Nucleus accumbens (tissue), 56 donors: ENCODE measurements at places on chromosomes 11 and 22.
A peak's percentile ranks its signal among the peaks of the same experiment; 100 is the strongest.

DNA sequence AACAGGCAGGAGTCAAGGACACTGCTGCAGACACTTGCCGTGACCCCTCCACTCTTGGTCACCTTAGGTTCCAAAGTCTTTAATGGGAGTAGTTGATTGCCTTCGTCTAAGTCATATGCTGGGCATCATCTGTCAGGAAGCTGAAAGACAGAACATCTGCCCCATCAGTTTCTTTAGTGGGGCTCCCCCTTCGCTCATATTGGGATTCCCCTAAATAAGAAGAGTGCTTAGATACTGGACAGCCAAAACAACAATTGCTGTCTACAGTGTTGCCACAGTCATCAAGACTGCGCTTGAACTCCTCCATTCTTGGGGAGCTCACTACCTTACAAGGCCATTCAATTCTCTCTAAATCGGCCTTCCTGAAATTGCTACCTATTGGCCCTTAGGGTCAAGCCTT, 58.5 kb downstream of the UBASH3B start:
- no peak for DNase-seq

- no peak for DNase-seq
Measured at GRCh38 chr11:76239483-76240160, 33.3 kb upstream of the WNT11 start.

DNA sequence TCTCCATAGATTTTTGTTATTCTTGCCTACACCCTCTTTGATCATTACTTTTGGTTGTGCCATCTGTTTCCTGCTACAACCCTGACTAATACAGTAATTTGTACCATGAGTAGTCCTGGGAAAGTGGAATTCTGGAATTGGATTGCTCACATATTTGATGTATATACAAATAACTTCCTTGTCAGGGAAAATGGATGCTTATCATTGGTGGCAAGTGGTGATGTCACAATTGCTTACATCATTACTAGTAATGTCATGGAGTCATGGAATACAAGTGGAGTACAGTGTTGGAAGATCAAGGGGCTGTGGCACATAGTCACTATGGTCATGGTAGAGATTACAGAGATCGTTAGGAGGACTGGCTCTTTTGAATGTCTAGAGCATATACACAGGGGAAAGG, 24.4 kb downstream of the AASDHPPT start:
- no peak for DNase-seq

DNA sequence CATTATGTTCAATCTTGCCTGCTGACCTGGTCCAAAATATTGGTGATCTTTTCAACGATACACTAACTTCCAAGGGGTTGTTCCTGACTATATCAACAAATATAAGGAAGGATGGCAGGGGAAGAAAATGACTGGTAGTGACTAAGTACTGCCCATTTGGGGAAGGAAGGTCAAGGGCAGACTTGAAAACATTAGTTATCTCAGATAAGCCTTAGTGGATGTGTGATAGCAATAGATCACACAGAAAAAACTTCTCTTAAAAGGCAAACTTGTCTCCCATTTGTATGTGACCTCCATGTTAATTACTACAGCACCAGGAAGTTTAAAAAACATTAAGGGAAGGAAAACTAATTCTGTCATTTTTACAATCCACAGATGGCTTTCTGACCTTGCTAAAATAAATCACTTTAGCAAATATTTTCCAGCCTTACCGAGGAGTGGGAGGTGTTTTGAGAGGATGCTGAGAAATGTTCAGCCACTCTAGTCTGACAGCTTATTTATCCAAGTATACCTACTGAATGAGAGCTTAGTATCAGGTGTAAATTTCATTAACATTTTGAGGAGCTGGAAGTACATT, 88.2 kb upstream of the DDI1 start:
- no peak for DNase-seq

DNA sequence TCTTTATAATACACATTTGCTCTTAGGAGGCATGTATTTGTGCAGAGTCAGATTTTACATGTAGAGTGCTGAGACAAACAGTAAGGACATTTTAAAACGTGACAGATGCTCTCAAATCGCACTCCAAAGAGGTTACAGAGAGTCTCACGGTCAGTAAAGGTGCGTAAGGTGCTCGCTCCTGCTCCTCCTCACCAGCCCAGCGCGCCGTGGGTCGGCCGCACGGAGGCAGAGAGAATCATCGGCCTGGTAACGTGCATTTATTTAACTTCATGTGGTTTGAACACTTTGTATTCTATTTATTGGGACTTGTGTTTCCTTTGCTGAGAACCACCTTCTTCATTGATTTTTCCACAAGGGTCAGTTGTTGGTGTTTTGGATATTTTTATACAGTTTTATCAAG, 900.1 kb downstream of the BRD1 start:
- no peak for DNase-seq

GRCh38 chr11:123585206-123585605, 69.2 kb downstream of the SCN3B start:
- DNase-seq = no peak

GRCh38 chr11:66857234-66857926, 516 bp downstream of the LRFN4 start:
- no peak for DNase-seq

GRCh38 chr11:84963240-84963639, 663.9 kb downstream of the DLG2 start:
- no peak for DNase-seq

GRCh38 chr11:73972620-73973449, 9.8 kb downstream of the UCP2 start:
- no peak for DNase-seq

DNA sequence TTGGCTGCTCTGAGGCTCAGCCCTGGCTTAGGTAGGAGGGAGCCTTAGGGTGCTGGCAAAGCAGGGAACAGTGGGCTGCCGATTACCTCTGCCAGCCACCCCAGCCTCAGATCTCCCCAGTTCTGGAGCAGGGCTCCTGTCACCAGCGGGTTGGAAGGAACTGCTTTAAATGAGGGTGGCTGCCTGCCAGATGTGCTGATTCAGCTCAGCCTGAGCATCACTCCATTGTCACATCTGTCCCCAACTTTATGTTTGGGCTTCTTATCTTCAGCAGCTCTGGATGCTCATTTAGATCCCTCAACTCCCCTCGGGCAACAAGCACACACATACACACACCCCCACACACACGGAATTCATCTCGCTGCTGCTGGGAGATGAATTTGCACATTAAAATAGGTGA, 16.9 kb upstream of the ANKK1 start:
- DNase-seq = no peak

DNA sequence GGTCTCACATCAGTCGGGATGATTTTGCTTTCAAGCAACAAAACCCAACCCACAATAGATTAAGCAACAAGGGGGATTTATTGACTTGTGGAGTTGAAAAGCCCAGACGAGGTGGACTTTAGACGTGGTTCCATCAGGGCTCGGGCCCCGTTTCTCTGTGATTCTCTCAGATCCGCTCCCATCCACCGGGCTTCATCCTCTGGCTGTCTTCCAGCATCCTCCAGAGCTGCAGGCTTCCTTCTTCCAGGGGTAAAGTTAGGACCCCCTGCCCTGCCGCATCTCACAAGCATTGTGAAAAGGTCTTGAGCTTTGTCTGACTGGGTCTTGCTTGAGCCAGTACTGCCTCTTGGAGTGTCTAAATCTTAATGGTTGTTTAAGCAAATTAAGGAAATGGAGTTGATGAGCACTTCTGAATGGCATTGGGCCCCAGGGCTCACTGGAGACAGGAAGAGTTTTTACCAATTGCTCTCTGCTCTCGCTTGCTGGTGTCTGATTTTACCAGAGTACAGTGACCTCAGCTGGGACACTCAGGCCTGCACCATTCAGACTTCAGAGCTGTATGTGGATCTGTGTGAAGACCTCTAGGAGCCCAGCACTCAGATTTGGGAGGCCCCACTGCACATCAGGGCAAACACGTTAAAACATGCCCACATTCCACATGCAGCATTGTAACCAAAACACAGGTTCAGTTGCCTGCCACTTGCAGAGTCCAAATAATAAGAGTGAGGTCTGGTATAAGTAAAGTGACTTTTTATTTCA, 13.5 kb upstream of the FTH1 start:
- DNase-seq = no peak

DNA sequence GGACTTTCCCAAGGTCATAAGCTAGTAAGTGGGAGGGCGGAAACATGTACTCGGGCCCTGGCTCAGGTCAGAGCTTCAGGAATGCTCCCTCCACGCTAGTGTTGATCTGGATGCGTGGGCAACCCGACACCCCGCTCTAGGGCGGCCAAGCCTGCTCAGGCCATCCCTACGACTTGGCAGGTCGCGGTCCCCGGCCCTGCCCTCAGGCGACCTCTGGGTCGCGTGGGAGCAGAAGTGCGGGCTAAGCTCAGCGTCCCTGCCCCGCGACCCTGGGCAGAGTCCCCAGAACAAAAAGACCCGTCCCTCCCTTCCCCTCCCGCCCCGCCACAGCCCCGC, 781 bp upstream of the TEF start:
- no peak for DNase-seq

- peak; percentile 82 for DNase-seq
Measured at GRCh38 chr11:120547811-120548681, 36.5 kb downstream of the GRIK4 start.

DNA sequence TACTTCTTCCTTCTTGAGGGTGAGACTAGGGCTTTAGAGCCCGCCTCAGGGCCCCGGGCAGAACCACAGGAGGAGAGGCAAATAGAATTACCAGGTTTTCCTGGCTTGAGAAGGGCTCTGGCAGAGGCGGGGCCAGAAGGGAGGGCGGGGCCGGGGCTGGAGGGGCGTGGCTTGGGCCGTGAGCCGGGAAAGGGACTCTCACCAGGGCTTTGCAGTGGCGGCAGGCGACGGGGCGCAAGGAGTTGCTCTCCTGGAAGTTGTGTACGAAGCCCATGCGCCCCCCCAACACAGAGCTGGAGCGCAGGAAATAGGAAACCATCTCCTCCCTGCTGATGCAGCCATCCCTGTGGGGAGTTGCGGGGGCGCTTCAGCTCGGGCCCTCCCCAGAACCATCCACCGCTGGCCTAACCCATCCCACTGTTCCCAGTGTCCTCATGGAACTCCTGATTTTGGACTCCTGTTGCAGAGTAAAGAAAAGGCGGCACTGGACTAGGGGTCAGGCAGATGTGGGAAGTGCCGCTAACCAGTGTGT, 6.9 kb upstream of the NRXN2 start:
- no peak for DNase-seq

DNA sequence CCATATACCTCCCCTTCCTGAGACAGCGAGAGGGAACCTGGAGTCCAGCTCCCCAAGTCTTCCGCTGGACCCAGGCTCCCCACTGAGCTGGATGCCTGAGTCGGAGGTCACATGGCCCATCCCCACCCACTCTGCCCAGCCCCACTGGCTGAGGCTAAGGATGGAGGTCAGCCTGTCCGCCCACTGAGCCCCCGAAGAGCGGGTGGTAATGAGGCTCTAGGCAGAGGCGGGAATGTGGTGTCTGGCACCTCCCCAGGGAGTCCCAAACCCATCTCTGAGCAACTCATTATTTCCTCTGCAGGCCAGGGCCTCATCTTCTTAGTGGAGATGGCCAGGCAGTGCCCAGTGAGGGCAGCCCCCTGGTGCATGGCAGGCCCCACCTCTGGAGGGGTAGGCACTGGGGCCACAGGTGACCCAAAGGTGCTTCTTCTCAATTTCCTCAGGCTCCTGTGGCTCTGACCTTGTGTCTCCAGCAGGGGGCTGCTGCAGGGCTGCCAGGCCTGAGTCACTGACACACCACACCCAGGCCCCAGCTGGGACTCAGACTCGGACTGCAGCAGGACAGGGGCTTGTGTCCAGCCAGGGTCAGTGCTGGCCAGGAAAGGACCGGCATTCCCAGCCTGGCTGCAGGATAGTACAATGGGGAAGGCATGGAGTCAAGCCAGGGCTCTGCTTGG, 10.2 kb upstream of the PDE2A start:
- DNase-seq = no peak

DNA sequence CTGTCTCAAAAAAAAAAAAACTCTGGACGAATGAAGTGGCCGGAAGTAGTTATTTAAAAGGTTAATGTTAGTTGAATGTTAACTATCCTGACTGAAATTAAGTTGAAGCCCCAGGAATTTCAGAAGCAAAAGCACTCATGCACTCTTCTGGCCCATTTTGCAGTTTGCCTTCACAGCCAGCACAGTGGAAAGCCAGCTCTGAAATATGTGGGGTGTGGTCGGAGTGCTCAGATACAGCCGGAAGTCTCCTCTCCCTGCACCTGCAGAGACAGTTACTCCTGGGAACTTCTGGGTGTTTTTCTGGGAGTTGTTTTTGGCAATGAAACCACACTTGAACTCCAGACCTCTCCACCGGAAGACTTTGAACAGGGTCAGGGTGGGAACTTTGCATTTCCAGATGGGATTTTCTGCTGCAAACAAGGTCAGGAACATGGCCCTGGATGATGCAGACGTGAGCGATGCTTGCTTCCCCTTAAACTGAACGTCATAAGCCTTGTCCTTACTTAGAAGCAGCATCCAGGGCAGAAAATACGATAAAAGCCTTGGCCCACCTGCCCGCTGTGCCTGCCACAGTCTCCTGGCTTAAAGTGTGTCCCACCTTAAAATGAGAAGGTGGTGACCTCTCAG, 21.5 kb upstream of the CABP2 start:
- no peak for DNase-seq

DNA sequence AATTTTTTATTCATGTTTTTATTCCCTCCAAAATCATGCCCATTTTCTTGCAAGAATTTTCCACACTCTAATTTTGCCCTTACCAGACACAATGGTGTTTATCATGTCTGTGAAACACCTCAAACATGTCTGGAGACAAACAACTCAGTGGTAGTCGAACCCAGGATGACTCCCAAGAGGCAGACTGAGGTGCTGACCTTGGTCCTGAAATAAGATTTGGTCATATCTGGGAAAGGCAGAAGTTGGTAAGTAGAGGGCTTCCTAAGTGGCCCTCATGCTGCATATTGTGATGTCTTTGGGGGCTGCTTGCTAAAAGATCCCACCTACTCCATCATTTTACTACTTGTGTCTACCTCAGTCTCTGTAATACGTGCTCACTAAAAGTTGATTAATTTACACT, 369.4 kb upstream of the ISX start:
- DNase-seq = no peak

DNA sequence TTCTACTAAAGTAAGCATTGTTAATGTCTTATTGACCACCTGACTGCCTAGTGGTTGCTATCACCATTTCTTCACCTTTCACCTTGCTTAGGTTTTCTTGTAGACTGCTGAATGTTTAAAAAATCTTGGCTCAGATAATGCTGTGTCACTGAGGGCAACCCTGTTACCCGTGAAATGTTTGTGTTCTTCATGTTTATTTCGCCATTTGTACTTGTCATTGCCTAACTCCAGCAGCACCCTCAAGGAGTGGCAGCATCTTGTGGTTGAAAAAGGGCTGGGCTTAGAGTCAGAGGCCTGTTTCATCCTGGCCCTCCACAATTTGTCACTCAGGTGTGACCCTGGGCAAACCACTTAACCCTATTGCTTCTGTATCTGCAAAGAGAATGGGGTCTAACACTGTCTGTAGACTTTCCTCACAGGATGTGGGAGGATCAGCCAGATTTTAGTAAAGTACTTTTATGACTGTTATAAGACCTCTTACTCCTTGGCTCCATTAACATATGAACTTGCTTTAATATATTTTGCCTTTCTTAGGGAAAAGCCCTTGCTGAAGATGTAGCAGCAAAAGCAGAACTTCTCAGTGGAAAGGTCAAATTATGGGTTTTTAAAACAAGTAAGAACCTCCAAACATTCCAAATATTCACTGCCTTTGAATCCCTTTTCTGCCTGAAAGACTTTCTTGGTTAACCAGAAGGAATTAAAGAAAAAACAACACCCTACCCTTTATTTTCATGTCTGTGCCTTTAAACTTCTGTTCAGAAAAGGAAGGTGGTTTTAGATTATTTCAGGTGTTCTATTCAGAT, 154.5 kb upstream of the C11orf87 start:
- DNase-seq = no peak

GRCh38 chr22:37309211-37310074, 27.1 kb downstream of the CYTH4 start:
- no peak for DNase-seq

- DNase-seq = no peak
Measured at GRCh38 chr11:79198898-79199250, 242.0 kb downstream of the TENM4 start.
